ENCODE measurements at places on chromosomes 16 and 17.

GRCh38 chr16:81590714-81591544, 146.3 kb downstream of the CMIP start:
- DNase-seq = no peak

GRCh38 chr17:44642834-44643233, 13.4 kb upstream of the MEIOC start:
- DNase-seq = no peak

DNA sequence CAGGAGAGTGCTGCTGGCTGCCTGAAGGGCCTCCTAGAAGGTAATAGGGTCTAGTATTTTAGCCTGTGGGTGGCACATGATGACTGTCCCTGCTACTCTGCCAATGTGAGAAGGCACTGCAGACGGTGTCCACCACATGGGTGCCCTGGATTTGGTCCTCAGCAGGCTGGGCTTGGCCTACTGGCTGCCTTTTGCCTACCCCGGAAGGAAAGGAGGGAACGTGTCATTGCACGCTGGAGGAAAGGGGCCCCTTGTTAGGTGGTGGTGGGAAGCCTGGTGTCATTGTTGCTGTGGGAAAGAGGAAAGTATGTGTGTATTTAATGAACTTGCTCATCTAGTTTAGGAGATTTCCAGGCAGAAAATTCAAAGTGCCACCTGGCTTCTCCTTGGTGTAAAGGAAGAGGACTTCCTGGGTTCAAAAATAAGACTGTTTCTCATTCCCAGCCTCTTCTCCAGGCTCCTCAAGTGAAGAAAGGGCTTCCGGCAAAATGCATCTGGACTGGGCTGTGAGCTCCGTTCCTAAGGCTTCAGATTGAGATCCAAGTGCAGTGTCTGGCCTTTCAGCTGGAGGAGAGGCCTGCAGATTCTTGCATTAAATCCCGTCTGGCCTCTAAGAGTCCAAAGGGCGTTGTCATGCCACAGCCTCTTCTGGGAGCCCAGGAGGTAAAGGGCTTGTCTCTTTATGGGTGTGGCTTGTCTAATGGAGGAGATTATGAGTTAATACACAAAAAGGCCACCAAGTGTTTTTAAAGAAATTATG, 55.1 kb downstream of the RPTOR start:
- DNase-seq = no peak

GRCh38 chr17:31780483-31780882, 78.6 kb downstream of the COPRS start:
- DNase-seq = no peak

DNA sequence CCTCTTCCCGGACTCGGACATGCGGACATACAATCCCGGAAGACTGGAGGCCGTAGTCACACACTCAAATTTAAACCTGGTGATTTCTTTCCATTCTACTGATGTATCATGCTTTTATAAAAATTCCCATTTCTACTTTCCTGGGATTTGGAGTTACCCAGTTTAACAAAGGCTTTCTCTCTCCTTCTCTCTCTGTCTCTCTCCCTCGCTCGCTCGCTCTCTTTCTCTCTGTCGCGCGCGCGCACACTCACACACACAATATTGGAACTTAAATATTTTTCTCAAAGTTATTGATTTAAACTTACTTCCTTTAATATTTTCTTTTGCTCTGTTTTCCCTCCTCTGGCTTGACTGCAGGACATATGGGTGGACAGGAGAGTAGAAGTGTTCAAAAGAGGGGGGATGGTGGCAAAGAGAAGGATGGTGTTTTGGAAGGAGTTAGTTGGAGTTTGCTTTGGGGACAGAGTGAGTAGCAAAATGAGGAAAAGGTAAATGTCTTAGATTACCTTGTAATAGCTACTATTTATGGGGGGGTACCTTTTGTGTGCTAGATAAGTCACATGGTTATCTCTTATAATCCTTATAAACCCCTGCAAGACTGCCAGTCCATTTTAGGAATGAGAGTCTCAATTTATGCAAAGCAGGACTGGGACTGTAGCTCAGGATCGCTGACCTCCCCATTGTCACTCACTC, 878 bp upstream of the TRIM25 start:
- DNase-seq = no peak

- DNase-seq = no peak
Observed at GRCh38 chr17:50021681-50022370, 26.8 kb upstream of the DLX3 start.

GRCh38 chr16:78990309-78990701, 610.2 kb downstream of the MAF start:
- DNase-seq = no peak

DNA sequence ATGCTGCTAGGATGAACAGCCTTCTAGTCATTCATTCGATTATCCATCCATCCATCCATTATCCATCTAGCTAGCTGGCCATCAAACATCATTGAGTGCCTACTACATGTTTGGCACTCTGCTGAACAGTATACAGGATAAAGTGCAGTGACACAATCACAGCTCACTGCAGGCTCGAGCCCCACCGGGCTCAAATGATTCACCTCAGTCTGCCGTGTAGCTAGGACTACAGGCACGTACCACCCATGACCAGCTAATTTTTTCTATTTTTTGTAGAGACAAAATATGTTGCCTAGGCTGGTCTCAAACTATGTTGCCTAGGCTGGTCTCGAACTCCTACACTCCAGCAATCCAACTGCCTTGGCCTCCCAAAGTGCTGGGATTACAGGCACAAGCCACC, 50.0 kb downstream of the SSH2 start:
- no peak for DNase-seq

DNA sequence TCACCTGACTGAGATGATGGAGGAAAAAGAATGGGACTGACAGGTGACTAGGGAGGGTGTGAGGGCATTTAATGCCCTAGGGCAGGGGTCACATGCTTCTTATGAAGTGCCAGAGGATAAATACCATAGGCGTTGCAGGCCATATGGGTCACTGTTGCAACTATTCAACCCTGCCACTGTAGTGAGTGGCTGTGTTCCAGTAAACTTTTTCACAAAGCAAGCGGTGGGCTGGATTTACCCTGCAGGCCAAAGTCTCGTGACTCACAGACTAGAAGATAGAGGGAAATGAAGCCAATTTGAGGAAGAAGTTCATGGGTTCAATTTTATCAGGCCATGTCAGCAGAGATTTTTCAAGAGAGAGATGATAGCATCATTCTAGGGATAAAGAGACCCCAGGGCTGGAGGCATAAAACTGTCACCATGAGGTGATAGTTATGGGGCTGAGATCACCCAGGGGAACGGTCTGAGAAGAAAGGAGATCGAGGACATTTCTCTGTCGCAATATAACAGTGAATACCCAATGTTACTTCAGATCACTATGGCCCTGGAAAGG, 8.6 kb downstream of the ARHGAP17 start:
- no peak for DNase-seq

GRCh38 chr17:83177611-83178532, 98.5 kb downstream of the METRNL start:
- no peak for DNase-seq

DNA sequence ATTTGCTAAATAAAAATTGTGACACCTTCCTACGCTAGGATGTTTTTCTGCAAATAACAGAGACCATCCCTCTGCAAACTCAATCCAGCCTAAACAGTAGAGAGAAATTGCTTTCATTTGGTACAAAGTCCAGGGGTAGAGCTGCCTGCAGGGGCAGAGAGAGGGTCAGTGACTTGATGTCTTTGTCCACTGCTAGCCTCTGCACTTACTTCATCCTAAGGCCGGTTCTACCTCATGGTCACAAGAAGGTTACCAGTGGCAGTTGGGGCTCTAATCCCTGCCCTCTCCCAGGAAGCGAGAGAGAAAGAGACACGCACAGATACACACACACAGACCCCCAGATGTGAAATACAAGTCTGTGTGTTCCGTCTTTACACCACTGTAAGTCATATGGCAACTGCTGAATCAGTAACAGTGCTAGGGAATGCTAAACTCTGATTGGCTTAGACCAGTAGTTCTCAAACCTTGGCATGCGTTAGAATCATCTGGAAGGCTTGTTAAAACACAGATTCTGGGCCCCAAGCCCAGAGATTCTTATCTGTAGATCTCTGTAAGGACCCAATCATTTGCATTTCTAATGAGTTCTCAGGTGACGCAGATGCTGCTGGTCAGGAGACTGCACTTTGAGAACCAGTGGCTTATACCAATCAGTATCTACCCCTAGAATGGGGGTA, 13.1 kb upstream of the LPCAT2 start:
- no peak for DNase-seq

DNA sequence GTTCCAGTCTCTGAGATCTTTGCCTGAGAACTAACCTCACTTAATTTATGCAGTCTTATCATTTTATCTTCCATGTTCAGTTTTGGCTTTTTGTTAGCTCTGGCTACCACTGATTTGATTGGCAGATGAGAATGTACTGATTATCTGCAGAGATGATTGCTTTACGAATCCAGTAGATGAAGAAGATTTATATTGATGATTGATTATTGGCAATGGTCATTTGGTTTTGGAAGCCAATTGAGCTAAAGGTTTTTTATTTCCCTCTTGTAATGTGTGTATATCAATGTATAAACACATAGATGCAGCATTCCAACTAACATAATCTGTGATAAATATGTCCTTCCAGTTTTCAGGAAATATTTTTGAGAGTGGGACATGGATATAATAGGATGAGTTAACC, 763.6 kb downstream of the CDH11 start:
- DNase-seq = no peak

Data from hypothalamus (tissue), 51 donors.